ENCODE measurements at places on chromosomes 16 and 17. TPM values are rescaled to one million over a fixed set of nuclear protein-coding genes. Genes with fewer than 3 reads are reported as not detected.

HSD17B1 gene
- 1.2 TPM for total RNA-seq

CACNG3 gene
- total RNA-seq: not detected

TEX19 gene
- total RNA-seq: 0.45 TPM

ASPA gene
- not detected for total RNA-seq

MARCHF10 gene
- total RNA-seq: 1.8 TPM
